Stimulated activated effector memory CD8-positive, alpha-beta T cell treated with anti-CD3 and anti-CD28 coated beads, Interleukin-12 subunit alpha, Interleukin-12 subunit beta, amount 100 ng/mL, for 72 hours (primary cell): ENCODE measurements at places on chromosomes 1 and 21.

GRCh38 chr1:108042610-108043009, 77.6 kb upstream of the VAV3 start:
- DNase-seq = no peak

DNA sequence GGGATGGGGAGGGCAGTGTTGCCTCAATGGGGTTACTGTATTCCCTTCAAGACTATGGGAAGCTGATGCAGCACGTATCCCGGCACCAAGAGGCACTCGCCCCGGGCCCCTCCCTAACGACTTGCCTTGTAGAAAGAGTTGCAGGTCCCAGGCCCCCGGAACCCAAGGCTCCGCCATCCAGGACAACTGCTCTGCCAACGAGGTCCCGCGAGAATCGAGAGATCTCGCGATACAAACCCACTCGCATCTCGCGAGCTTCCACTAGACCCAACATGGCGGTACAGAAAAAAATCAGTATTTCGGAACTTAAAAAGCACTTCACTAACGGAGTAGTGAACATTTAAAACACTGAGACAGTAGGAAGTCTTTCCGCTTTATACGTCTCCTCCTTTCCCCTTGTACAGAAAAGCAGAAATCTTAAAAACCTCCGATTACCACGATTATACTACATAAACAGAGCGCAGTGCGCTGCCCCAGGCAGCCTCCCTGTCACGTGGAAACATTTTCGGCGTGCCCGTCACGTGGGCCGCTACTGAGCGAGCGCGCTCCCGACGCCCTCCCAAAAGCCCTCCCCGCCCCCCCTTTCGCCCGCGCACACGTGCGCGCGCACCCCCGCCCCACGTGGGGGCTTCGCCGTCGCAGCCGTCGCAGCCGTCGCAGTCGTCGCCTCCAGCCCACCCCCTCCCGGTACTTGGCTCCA, at the start of gene ZZZ3:
TSS of gene ZZZ3 (minus strand) at position 199 of the 700 bp plus-strand sequence. CDS start 49,304 bp downstream, outside the sequence.
- DNase-seq = peak; percentile 96

- DNase-seq = no peak
Measured at GRCh38 chr1:100627054-100627716, 89.2 kb downstream of the GPR88 start.

GRCh38 chr1:228091084-228091483, 8.6 kb downstream of the ARF1 start:
- no peak for DNase-seq

GRCh38 chr1:73556270-73556669, 641.7 kb downstream of the LRRIQ3 start:
- no peak for DNase-seq

DNA sequence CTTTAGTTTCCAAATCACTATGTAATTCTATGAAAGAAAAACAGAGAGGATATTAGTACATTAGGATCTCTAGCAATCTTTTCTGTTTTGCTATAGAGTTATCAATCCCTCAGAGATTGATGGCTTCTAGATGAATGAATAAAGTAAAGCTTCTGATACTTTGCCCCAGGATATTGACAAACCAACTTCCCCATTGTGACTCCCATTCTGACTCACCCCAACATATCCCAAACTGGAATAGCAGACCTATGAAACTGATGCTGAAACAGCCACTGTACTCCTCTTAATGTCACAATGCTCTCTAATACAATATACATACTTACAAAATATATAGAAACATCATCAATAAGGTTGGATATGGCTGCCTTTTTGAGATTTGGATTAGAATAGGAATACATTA, 442.1 kb upstream of the NR5A2 start:
- DNase-seq = no peak

DNA sequence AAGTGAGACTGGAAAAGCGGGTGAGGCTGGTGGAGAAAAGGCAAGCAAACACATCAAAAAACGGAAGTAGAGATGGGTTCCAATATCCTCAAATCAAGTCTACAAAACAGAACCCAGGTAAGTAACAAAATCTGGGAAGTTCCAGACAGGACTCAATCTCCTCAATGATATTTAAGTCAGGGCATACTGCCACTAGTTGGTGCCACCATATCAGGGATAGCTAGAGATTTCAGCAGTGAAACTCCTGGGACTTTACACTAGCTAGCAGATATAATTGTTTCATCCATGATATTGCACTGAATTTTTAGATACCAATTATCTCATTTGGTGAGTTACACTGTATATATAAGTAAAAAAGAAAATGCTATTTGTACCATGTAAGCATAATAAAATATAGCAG, 52.0 kb downstream of the EYA3 start:
- DNase-seq = no peak

GRCh38 chr21:39196310-39196709, 13.1 kb upstream of the PSMG1 start:
- DNase-seq = no peak

DNA sequence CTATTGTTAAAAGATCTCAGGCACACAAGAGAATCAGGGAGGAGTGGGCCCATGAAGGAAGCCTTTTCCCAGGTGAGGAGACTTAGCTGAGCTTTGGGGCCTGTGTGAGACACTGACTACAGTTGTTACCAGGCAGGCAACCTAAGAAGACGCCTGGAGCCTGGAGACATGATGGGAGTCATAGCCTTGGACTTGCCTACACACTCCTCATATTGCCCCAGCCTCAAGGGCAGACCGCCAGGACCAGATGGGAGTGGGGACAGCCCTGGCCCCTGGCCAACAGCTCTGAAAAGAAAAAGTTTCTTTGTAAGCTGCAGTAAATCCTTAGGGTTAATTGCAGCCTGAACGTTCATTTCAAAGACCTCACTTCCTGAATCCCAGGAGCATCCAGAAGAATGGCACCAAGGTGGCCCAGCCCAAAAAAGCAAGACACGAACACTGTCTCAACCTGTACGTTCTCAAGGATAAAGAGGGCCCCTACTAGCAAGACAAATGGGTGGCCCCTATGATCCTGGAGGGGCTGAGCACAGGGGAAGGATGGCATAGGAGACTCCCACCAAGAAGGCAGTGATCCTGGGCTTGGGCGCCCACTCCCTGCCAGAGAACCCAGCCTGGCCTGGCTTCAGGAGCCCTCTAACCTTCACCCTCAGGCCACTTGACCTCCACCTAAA, 33.2 kb upstream of the BTG2 start:
- DNase-seq = no peak

DNA sequence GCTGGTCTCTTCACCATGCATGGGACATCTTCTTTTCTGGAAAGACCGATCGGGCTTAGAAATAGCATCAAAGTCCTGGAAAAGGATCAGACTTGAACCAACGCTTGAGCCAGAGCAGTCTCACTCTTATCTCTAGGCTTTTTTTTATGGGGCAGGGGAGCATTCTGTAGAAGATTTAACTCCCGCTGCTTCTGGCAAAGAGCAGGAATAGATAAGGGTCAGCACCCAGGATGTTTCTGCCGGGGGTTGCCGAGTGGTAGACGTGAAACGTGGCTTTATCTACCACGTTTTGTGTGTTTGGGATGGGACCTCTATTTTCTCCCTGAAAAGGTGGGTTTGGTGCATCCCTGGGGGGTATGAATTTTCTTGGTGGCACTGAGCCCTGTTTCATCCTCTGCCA, 18.8 kb downstream of the SPSB1 start:
- DNase-seq = no peak

DNA sequence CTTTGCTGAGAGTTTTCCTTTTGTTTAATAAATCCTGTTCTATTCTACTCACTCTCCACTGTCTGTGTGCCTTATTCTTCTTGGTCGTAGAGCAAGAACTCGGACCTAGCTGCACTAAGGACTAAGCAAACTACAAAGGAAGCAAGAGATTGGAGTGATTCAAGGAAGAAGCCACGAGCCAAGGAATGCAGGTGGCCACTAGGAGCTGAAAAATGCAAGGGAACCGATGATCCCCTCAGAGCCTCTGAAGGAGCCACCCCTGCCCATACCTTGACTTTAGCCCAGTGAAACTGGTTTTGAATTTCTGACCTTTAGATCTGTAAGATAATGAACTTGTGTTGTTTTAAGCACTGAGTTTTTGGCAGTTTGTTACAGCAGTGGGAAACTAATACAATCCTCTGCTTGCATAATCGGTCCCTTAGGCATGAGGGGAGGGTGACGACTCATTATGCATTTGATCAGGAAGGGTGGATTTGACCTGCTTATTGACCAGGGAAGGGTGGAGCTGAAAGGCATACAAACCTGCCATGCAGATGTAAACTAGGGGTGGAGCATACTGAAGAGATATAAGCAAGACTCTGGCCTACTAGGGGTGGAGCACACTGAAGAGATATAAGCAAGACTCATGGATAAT, 6.2 kb upstream of the CA6 start:
- DNase-seq = no peak

DNA sequence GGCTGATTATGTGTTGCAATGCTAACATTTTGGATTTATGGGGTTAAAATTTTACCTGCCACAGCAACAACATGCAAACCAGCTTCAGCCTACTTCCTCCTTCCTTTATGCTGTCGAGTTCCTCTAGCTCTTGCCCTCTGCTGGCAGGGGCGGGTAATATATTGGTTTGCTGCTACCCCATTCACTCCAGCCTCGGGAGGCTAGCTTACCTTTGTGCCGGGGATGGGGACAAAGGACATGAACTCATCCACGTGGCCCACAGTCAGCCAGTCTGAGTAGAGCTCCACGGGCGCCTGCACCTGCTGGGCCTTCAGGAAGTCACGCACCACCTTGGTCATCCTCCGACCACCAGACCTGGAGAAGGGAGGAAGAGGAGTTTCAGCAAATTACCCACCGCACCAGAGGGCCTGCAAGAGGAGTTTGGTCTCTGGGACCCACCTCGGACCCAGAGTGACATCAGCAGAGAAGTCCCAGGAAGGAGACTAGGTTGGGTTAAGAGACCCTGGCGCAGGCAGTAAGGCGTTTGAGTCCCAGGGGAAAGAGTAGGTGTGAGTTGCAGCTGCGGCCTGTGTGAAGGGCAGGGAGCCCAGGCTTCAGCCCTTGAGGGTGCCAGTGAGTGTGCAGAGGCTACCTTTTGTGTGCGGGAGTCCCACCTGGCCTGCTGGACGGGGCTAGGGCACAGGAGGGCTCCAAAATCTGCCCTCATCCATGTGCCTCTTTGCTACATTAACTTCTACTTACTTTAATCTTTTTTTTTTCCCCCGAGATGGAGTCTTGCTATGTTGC, 21.8 kb upstream of the SDHB start:
- DNase-seq = no peak

DNA sequence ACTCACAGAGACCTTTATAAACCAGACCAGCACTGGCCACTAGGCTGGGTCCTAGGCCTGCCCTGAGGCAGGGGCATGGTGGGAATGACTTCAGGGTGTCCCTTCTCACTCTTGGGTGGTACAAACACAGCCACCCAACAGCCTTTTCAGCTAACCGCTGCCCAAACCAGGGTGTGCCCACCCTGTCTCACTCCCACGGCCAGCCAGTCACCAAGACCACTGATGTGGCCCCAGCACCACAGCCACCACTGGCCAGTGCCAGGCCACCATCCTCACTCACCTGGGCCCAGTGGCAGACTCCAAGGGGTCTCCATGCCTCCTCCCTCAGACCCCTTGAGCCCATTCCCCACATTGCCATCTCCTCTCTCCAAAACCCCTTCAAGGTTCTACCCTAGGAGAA, 27.8 kb downstream of the TAS1R2 start:
- DNase-seq = no peak

DNA sequence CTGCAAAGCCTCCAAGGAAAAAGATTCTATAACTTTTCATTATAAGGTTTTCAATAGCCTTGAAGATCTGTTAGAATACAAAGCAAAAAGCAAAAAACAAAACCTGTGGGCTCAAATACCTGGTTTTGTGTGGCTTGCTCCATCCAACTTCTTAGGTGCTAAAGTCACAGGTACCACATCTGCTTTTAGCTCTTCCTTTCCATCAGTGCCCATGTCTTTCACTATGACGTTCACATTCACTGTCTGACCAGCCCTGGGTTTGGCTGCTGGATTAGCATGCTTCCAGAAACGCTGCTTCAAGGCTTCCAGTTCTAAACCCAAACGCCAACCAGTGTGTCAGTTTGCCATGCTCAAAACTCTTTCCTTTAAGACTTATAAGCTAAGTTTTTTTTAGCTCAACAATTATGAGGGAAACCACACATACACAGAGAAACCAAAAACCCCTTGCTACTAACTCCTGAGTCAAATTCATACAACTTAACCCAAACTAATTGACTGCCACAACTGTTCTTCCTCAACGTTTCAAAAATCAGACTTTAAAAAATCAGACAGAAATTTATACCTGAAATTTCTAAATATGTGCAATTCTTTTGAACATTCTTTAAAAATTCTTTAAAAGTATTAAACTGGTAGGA, 16.0 kb downstream of the CLSPN start:
- DNase-seq = no peak

DNA sequence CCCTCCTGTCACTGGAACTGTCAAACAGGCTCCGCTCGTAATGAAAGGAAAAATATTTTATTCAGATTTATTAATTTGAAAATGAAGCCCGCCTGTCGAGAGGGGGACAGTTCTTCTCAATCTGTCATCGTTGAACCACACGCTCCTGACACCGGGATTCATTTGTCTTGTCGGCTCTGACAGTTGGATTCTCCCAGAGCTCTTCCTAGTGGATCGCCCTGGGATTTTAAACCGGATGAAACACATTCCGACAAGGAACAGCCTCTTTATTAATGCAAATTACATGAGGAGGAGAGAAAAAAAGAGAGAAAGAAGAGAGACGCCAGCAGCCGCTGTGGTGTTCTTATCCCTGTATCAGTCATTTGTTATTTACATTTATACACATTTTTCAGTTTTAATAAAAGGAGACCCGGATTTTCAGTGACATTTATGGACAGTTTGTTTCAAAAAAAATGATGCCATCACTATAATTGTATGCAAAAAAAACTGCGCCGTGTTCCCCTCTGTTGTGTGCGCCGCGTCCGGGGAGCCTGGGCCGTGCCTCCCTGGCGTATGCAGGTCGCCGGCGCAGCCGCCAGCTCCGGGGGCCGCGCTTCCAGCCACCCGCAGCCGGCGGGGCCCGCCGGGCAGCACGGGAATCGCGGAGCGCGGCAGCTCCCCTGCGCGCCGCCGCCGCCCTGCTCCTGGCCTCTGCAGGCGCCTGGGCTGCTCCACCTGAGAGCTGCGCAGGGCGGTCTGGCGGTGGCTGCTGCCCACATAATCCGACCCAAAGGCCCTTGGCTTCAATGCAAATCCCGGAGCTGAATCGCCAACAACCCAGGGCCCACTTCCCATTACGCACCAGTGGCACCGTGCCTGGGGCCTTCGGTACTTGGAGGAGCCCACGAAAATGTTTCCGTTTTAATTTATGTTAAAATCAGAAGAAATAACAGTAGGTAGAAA, 237.9 kb upstream of the PBX1 start:
- DNase-seq = no peak

DNA sequence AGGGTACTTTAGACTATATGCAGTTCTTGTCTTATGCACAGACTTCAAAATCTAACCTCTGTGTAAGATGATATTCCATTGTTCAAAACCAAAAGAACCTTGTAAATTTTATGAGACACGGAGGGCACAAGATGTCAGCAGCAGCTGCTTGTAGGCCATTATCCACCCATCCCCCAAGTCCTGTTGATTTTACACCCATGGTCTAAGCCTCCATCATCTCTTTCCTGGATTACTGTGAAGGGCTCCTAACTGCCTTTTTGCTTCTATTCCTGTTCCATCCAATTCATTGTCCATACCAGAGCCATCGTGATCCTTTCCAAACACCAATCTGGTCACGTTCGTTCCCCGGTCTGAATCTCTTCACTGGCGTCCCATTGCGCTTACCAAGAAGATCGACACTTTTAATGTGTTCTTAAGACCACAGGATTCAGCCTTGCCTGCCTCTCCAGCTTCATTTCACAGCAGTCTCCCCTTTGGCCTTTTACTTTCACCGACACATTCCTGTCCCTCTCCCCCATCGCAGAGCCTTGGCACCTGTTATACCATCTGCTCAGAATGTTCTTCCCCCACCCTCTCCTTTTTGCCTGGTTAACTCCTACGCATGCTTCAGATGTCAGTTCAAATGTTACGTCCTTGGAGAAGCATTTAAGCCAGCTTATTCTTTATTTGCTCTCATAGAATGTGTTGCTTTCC, 107.3 kb upstream of the POU3F1 start:
- no peak for DNase-seq
